Activated naive CD4-positive, alpha-beta T cell (primary cell): ENCODE measurements at places on chromosomes 16 and 17.

- no peak for DNase-seq
These were observed 8.9 kb downstream of the MYH10 start for GRCh38 chr17:8621585-8621984.

GRCh38 chr16:79687249-79688130, 87.0 kb upstream of the MAF start:
- DNase-seq = no peak

- no peak for DNase-seq
These were observed 6.0 kb downstream of the ADAP2 start for GRCh38 chr17:30927756-30928155.

DNA sequence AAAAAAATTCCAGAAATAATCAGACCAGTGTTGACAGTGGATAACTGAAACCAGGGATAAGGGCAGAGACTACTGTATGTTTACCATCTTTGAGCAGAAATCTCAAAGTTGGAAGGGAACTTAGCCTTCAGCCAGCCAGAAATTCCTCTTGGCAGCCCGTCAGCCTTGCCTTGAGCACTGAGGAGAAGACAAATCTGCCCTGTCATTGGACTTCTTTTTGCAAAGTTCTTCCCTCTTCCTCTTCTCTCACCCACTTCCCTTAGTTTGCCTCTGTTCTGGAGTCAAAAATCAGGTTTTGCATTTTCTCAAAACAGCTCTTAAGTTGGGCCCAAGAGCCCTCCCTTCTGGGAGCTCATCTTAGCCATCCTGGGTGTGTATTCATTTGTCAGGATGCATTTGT, 6.2 kb downstream of the TUFM start:
- DNase-seq = no peak

- peak; percentile 81 for DNase-seq
These were observed 477 bp downstream of the NTAN1 start for GRCh38 chr16:15055141-15056053.

DNA sequence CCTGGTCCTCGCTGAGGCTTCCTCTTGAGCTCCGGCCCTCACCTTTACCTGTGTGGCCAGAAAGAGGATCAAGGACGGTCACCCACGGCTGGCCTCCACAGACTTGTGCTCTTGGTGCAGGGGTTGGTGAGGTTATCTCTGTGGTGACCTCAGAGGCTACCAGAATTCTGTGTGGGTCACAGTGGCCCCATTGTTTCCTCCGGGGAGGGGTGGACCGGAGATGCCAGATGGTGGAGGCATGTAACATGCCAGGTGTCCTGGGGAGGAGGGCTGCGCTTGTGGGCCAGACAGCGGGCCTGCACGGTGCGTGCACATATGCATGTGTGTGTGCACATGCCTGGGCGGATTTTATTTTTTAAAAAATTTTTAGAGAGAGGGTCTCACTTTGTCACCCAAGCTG, 6.3 kb downstream of the SGCA start:
- no peak for DNase-seq

DNA sequence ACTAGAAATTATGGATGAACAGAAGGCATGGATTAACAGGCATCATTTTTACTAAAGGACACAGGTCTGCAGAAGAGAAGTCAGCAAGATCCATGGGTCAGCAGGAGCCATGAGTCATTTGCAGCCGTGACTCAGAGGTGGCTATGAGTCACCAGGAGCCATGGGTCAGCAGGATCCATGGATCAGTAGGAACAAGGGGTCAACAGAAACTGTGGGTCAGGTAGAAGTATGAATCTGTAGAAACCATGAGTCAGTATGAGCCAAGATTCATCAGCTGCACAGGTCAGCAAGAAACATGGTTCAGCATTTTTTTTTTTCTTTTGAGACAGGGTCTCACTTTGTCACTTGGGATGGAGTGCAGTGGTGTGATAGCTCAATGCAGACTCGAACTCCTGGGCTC, 58.2 kb upstream of the HS3ST4 start:
- no peak for DNase-seq

GRCh38 chr17:44708401-44709263, at the start of gene DBF4B:
Gene DBF4B, plus strand, starts transcription at chr17:44708665. Its CDS starts 156 bp downstream, at chr17:44708821.
- peak; percentile 71 for DNase-seq

- DNase-seq = no peak
These were observed 43.5 kb downstream of the MAP1LC3B start for GRCh38 chr16:87435372-87436224.

- no peak for DNase-seq
These were observed 18.2 kb upstream of the FAM83G start for GRCh38 chr17:19022747-19023146.

DNA sequence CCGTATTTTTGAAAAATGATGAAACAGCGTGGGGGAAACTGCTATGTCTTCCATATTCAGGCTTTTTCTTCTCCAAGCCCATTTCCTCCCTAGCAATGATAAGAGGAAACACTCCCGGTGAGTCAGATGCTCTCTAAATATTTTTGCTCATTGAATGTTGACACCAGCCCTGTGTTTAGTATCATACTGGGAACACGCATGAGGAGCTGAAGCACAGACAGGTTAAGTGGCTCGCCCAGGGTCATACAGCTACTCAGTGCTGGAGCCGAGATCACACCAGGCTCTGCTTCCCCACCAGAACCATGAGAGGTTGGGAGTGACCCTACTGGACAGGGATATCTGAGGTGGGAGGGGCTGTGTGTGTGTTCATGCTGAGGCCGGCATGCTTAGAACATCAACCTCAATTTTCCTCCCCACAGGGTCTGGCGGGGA, 37.8 kb upstream of the ADGRG1 start:
- DNase-seq = no peak

GRCh38 chr16:75648265-75649076, 898 bp downstream of the TERF2IP start:
- peak; percentile 83 for DNase-seq

GRCh38 chr17:29197516-29198272, 17.5 kb upstream of the MYO18A start:
- no peak for DNase-seq

- peak; percentile 61 for DNase-seq
These were observed 15.4 kb upstream of the CTCF start for GRCh38 chr16:67546761-67547422.

GRCh38 chr16:56355786-56356275, 69.5 kb downstream of the AMFR start:
- no peak for DNase-seq

DNA sequence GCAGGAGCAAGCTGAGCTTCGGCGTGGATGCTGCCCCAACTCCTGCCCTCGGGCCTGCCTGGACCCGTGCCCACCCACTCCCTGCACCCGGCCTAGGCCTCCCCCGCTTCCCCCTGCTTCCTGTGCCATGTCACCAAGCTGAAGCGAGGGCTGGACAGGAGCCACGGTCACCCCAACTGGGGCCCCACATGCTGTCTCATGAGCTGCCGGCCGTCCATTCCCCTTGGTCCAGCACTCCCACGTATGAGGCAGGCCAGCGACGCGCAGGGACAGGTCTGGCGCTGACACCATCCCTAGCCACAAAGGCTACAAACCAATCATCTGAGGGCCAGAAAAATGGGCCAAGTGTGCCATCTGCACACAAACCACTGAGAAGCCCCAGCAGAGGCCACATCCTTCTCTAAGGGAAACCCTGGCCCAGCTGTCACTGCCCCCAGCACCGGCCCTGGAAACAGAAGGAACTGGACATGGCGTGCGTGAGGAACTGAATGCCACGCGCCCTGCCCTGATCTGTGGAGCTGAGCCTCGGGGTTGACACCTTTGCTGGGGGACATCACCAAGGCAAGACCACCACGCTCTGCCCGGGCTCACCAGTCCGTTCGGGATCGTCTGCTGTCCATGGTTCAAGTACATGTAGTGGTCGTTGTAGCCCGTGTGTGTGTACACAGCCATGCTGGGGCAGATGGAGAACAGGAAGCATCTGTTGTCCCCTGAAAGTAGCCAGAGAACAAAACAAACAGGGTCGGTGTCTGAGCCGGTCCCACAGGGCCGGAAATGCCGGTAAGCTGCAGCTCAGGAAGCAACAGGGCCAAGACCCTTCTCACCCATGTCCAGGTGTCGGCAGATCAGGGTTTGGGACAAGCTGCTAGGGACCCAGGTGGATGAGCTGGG, 22.2 kb downstream of the MEAK7 start:
- DNase-seq = no peak

GRCh38 chr16:68275611-68276191, 11.4 kb downstream of the SLC7A6 start:
- DNase-seq = no peak

DNA sequence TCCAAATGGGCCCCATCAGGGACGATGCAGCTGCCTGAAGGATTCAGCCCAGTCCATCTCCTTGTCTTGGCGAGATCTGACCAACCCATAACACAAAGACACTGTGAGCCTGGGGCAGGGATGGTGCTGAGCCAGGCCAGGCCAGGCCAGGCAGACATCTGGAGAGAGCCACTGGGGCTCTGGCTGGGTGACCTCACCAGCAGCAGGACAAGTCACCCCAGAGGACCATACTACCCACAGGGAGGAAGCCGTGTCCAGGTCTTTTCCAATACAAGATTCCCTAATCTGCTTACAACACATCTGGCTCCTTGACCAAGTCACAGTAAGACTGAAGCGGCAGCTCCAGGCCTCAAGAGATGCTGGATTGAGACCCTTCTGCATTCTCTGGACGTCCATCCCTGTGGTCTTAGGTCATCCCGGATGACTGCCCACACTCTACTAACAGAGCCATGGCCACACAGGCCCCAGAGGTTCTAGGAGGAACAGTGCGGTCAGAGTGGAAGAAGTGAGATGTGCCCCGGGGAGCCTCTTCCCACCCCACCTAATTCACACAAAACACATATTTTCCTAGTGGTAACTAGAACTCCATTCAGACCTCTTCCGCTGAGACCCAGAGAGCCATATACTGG, 81.8 kb upstream of the RCVRN start:
- no peak for DNase-seq

DNA sequence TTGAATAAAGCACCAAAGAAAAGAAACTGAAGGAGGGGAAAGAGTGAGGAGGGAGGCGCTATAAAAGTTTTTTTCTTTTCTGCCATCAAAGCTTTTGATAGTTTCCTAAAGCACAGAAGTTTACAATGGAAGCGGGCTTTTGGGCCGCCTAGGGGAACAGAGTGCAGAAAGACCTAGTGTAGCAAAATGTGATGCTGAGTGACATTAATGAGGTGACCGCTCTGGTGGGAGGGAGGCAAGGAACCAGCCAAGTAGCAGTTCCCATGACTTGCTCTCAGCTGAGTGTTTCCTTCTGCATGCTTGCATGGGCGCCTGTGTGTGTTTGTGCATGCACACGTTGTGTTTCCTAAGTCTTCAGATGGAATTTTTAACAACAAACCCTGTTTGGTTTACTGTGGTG, 15.5 kb downstream of the MSI2 start:
- DNase-seq = no peak

DNA sequence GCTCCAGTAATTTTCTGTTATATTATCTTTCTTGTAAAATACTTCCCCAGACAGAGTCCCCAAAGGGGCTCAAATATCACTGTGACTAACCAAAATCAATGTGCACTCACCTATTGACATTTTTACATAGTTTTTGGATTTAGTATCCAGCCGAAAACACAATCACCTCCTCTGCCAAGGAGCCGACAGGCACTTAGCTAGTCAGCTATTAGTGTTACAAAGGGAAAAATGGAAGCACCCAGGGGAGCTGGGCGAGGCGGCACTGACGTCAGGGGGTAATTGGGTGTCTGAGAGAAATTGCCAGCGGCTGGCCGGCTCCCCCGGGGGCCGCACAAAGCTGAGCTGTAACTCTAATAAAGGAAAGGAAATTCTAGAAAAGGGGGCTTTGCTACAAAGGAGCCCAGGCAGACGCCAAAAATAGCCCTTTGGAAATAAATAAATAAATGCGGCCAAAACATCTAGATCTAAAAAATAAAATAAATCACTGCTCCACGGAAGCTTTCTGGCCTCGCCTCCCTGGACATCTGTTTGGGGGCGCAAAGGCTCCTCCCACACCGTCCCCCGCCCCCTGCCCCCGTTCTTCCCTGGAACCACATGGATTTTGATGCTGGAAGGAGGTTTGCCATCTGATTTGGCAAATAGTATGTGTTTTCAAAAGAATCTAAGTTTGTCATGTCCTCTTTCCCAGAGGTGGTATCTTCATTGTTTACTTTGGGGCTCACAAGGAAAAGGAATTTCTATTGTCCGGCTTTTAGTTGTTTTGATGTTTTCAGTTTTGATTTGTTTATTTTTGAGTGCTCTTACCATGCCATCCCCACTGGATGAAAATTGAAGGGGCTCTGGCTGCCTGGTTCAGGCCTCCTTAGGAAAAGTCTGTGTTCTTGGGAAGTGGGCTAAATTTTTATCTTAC, 156.7 kb downstream of the ZNF423 start:
- no peak for DNase-seq

- no peak for DNase-seq
These were observed 136.9 kb upstream of the EEF2KMT start for GRCh38 chr16:5234295-5235050.

DNA sequence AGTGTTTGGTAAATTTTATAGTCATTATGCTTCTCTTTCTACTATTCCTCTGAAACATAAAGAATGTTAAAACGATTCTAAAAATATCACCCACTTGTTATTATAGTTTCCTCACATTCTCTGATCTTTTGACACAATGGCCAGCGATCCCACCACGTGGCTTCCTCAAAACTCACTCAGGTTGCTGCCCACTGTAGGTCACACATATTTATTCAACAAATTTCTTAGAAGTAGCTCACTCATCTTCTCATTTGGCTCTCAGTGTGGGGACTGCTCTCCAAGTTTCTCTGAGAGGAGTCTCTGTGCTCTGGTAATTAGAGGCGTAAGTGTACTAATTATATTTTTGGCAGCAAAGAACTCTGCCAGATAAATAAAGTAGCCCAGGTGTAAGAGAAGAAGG, 465.4 kb downstream of the CDH11 start:
- no peak for DNase-seq

GRCh38 chr17:76446449-76447231, 6.3 kb downstream of the UBE2O start:
- DNase-seq = no peak

- no peak for DNase-seq
These were observed 19.4 kb downstream of the PSME3IP1 start for GRCh38 chr16:57166451-57166850.

DNA sequence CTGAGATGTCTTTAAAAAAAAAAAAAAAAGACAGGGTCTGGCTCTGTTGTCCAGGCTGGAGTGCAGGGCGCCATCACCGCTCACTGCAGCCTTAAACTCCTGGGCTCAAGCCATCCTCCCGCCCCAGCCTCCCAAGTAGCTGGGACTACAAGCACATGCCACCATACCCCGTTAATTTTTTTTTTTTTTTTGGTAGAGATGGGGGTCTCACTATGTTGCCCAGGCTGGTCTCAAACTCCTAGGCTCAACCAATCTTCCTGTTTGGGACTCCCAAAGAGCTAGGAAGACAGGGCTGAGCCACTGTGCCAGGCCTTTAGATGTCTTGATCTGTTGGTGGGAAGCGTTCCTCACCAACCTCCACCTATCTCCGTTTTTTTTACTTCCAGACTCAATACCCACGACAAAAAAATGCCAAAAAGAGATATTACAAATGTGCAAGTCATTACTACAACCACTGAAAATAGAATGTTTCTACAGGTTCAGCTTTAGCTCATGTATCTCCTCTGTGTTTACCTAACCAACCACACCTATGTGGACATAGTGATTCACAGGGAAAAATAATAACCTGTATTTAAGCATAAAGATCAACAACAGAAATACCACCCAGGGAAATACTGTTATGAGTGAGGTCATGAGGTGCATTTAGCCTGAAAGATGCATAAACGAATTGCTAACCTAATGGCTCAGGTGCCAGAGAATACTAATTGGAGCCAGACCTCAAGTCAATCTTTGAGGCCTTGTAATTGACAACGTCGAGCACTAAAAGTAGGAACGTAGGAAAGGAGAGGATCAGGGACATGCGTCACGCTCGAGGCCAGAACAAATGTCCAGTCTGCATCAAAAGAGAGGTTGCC, 22.6 kb downstream of the NACA2 start:
- DNase-seq = no peak

GRCh38 chr17:6797718-6798351, 21.8 kb downstream of the FBXO39 start:
- DNase-seq = no peak

GRCh38 chr17:7997186-7997585, 5.2 kb upstream of the GUCY2D start:
- no peak for DNase-seq
